Stimulated activated CD4-positive, alpha-beta T cell treated with anti-CD3 and anti-CD28 coated beads, Interleukin-4, amount 100 ng/mL, for 1 hour (primary cell): ENCODE measurements at places on chromosomes 3 and 15.

DNA sequence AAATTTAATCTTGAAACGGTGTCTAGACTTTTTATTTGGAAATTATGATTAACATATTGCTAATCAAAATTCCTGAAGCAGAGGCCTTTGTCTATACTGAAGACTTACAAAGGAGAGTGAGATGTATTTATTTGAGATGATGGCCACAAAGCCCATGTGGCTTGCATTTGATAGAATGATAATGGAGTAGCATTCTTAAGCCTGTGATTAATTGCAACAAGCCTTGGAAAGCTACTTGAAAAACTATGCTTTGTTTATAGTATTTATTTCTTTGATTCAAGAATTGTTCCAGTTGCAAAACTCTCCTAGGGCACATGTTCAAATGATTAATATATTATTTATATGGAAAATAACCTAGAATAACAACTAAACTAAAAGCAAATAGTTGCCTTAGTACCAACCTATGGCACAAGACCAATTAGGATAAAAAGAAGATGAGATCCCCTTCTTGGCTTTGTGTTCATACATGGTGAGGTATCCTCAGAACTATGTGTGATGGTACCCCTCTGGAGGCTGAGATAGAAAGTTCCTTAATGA lies 244.1 kb upstream of the TBL1XR1 start:
- DNase-seq = no peak

GRCh38 chr3:149585401-149585726 lies 72.5 kb downstream of the WWTR1 start:
- no peak for DNase-seq

DNA sequence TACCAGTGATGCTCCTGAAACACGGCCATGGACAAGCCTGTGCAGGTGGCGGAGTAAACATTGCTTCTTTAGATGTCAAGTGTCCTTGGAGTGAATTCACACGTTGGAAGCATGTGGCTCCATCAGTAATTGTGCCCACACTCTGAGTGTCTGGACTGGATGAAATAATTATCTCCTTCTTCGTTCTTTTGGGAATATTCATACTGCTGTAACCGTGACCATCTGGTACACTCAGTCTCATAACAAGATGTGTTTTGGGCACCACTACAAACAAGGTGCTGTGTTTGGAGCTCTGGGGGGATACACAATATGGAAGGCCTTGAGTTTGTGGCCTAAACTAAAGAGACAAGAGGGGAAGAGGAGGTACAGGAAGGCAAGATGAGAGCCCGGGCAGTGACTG lies 165.6 kb downstream of the APBA2 start:
- no peak for DNase-seq

DNA sequence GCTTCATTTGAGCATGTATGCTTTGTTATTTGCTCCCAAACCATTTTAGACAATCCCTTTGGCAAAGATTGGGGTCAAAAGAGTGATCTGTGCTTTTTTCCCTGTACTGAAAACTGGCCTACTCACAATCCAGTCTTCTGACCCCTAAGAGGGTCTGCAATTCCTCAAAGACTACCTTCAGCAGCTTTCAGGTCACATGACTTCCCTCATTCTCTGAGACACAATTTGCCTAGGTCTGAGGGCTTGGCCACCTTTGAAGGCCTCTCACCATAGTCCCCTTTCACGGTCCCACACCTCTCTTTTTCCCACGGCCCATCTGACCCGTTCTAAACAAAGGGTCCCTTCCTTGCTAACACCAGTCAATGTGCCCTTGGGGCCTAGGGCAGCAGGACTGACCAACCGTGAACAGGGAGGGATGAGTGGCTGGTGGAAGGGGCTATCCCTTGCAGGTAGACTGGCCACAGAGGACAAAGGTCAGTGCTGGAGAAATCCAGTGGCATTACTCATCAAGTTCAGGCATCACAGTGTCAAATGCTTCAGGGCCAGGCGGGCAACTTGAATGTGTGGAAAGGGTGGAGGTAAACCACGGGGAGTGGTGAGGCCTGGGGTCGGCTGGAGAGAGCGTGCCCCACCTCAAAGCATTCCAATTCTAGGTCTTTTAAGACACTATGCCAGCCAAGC lies 10.8 kb downstream of the RASL12 start:
- DNase-seq = no peak

GRCh38 chr3:105747060-105747541 lies 121.7 kb downstream of the CBLB start:
- no peak for DNase-seq

- no peak for DNase-seq
These were observed 269.5 kb upstream of the ATP11B start for GRCh38 chr3:182523836-182524235.

DNA sequence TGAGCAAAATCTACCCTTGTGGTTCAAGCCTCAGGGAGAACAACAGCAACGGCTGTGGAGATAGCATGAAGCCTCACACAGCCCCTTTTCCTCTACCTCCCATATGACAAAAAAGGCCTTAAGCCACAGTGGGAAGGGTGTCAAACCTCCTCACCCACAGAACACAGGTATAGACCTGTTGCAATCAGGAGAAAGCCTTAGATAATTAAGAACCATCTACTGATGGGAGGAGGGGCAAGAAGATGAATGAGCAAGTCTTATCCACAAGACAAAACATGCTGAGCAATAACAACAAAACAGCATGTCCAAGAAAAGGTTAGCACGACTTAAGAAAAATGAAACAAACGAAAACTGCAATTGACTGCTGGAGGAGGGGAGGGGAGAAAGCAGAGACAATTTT lies 272.9 kb upstream of the BCHE start:
- no peak for DNase-seq

- no peak for DNase-seq
These were observed 125.3 kb downstream of the IGF1R start for GRCh38 chr15:98773616-98774015.

DNA sequence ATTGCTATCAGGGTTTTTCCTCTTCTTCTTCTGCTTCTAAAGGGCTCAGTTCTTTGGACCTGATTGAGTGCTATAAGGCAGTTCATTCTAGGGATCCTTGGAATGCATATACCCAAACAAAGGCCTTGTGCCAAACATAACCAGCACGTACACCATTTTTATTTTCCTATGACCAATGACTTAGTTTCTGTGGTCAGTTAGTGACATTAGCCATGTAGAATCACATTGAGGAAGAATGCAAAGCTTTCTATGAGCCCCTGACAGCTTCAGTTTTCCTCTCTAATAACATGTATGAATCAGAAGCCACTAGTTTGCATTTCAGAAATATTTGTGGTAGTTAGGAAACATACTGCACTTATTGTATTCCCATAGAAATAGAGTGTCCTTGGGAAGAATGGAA lies 240.0 kb downstream of the THRB start:
- no peak for DNase-seq

DNA sequence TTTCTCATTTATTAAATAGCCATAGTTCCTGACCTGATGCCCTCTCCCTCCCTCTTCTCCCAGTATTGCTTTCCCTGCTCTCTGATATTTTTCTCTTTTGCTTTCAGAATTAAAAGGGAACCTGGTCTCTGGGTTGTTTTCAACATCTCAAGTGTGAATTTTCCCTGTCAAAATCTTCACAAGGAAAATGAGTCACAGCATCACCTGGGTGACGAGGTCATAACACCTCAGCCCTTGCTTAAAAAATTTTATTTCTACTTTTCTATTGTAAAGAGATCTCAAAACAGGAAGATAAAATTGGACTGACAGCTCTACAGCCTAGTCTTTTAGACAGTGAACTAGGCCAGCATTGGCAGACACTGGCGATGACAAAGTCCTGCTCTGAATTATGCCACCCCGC lies 40.1 kb downstream of the GAP43 start:
- DNase-seq = no peak

DNA sequence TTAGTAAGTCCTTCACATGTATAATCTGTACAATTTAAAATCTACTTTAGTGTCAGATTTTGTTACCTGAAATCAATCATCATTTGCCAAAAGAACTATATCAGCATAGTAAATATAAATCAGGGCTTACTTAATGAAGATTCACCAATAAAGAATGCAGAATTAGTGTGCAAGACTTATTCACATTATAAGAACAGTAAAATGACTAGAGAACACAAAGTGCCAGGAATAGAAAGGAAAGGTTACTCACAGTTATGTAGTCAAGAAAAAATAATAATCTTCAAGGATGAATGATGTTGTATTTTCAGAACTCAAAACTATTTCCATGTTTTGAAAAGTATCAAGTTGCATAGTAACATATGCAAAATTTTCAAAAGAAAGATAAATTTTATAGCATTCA lies 891.9 kb downstream of the ROBO1 start:
- no peak for DNase-seq

DNA sequence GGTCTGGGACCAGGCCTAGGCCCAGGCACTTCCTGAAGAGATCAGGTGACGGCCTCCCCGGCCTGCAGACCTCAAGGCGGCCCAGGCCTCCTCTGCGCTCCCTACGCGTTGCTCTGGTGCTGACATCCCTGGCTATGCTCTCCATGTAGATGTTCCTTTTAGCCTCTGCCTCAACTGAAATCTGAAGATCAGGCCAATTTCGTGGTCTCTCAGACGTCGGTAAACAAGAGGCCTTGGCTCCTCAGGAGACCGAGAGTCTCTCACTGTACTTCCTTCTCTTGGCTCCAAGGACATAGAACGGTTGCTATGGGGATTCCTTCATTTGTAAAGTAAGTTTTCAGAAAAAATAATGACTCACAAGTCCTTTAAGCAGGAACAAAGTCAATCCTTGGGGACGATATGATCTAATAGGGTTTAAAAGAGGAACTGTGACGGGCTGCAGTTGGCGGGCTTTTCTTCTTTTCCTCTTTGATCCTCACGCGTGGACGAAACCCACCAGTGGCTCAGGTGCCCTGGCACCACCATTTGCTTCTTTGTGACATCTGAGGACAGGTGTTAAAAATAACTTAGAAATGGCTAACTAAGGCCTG lies 55.6 kb upstream of the CGNL1 start:
- DNase-seq = no peak

- DNase-seq = no peak
These were observed 244.4 kb downstream of the OPA1 start for GRCh38 chr3:193837347-193837827.

- DNase-seq = no peak
These were observed 27.2 kb upstream of the STT3B start for GRCh38 chr3:31505371-31506048.

GRCh38 chr3:62554264-62554799 lies 181.0 kb upstream of the FEZF2 start:
- DNase-seq = no peak

DNA sequence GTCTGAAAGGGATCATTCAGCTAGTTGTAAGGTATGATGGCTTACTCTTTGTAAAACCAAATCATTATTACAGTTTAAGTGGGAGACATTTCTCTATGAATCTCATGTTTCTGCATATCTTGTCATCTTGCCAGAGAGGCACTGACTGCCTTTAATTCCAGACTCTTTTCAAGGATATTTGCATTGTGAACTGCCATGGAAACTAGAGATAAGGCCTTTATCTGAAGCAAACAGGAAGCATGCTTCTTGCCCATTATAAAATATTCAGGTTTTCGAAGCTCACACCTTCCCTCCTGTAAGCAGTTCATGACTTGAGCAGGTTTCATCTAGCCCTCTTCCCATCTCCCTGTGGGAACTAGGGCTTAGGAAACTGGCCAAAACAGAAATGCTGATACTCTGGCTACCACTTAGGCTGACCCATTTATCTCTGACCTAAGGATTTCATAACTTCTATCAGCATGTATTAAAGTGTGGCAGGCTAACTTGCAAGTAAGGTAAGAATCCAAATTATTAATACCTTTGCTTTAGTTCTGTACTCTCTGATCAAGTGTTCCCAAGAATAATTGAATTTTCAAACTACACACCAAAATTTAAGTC lies 326.6 kb upstream of the ALCAM start:
- DNase-seq = no peak

DNA sequence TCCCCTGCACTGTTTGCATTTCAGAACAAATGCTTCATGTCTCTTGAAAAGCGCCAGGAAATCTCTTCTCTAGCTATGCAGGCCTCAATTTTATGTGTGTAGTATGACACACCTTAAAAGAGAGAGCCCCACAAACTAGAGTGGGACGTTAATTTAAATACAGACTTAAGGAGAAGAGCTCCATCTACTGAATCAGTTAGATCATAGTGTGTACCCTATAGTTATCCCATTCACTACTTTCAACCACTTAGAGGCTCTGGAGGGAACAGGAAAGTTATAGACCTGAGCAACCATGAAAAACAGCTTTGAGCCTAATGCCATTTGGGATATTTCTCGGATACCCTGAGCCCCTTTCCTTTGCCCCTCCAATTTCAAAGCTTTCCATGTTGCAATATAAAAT lies 153.7 kb downstream of the TIGIT start:
- DNase-seq = no peak

- DNase-seq = no peak
These were observed 41.0 kb downstream of the BCL2L10 start for GRCh38 chr15:52071570-52071969.

DNA sequence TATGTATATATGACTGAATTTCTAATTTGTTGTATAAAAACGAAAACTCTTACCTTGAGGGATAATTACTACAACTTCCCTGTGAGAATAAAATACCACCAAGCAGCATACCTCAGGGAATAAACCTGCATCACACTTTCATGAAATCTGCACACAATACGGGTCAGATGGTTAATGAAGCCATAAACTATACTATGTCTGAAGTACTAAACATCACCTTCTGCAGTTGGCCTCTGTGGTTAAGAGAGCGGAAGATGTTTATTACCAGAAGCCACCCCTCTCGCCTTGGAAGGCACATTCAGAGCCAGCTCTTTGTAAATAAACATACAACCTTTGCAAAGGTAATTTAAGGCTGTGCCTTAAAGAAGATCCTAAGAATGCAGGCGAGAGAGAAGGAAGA lies 462.1 kb upstream of the NR2F2 start:
- no peak for DNase-seq

GRCh38 chr3:194832346-194833104 lies 146.8 kb downstream of the FAM43A start:
- DNase-seq = no peak

DNA sequence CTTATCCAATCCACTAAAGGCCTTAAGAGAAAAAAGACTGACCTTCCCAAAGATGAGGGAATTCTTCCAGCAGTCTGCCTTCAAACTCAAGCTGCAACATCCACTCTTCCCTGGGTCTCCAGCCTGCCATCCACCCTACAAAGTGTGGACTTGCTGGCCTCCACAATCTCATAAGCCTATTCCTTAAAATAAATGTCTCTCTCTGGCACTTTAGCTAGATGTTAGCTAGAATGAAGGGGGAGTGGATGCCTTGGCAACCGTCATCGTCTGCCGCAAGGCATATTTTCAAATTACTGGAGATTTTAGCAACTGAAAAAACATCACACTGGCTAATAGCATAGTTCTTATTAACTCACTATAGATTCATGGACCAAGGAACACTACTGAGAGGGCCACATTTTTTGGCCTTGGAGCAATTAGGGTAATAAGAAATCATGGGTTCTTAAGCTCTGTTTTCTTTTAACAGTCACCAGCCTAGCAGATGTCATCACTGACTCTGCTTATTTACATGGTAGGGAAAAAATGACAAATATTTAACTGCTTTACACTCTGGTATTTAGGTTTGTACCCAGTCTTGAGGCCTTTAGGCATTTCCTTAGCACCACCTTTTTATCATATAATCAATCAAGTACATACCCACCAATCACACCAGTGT lies 245.3 kb downstream of the MYRIP start:
- no peak for DNase-seq
